ENCODE measurements at places on chromosomes 2 and 18.

DNA sequence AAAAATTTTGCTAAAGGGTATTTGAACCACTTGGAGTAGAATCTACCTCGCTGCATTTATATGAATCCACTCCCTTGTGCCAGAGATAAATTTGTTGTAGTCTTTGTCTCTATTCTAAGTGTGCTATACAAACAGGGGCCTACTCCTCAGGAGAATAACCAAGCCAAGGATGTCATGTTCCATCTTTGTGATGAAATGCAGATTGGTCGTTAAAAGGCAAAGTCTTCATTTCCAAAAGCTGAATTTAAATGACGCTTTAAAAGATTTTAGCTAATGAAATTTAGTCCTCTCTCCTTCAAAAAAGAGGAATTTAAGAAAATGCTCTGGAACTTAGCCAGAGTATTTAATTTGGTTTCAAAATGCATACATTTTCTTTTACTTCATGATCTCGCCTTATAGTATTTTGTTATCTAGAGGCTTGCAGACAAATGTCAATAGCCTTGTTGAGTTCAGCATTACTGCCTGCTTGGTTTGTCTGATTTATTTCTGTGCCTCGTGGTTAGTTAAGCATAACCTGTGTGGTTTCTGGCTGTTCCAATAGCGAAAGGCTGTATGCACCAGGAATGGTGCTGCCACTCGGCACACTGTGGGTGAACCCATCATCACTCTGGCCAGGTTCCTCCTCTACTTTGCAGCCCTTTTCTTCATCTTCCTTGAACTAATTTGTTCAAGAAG, 417.6 kb downstream of the ZNF521 start:
- no peak for DNase-seq

GRCh38 chr2:127706215-127706990, 5.1 kb downstream of the SFT2D3 start:
- no peak for DNase-seq

GRCh38 chr2:190786404-190787166, 94.0 kb upstream of the GLS start:
- DNase-seq = no peak

GRCh38 chr2:218964041-218964771, 4.7 kb downstream of the CDK5R2 start:
- no peak for DNase-seq

DNA sequence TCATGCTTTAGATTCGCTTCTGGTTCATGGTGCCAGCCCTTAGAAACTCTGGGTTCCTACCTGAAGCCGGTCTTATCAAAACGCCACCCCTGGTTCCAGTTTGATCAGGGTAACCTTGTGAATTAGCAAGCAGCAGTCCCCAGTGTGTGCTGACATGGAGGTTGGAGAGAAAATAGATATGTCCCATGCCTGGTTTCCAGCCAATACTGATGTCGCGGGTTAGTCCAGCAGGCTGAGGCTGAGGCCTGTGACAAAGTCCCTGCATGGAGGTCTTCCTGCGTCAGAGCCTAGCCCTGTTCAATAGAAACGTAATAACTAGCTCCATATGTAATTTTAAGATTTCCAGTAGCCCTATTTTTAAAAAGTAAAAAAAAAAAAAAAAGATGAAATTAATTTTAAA, 28.2 kb downstream of the LPIN1 start:
- DNase-seq = no peak

- DNase-seq = no peak
These were observed 44.9 kb downstream of the ZEB2 start for GRCh38 chr2:144475044-144475443.

GRCh38 chr2:218016810-218017209, 14.0 kb upstream of the TNS1 start:
- no peak for DNase-seq

DNA sequence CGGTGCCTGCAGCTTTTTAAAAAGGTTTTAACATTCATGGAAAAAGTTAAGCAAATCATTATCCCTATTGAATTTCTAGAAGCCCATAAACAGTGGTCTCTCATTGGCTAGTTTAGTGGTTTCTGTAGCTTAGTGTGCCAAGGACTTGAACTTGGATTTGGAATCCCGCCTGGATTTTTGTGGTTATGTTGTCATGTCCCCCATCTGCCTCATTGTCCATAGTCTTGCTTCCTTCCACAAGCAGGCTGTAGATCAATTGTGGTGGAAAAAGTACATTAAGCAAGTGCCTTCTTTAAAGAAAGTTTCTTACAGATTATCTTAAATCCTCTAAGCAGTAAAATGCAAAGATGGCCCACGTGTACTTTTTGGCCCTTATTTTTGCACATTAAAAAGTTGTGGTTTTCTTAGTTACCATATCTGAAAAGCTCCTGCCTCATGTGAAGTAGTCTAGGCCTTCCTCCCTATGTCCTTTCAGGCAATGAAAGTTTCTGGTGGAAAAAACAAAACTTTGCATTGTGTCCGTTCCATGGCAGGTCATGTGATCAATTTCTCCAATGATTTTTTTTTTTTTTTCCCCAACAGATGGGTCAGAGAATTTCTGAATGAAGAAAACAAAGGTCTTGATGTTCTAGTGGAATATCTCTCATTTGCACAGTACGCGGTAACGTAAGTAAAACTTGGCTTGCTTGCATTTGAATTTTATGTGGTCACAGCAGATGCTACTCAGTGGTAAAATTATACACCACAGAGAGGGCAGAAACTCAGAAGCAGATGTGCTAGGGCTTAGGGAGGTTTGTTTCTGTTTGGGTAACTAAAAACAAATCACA, 158.9 kb downstream of the PRPF40A start:
- no peak for DNase-seq

DNA sequence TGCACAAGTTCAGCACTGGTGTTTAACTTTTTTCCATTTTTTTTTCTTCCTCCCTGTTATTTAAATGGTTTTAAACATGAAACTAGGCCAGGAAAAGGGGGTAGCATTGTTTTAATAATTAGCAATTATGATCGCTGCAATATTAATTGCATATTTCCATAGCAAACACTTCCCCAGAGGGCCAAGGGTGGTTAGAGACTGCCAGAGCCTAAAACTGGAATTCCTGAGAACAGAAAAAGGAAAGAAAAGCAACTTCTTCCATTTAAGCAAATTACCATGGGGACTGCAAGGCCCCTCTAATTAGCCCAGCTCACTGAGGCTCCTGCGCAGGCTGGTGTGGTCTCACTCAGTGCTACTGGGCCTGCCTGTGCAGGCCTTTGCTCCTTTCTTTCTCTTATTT, 201.5 kb downstream of the SMAD2 start:
- no peak for DNase-seq

- no peak for DNase-seq
These were observed 221.6 kb downstream of the PIK3C3 start for GRCh38 chr18:42176599-42176998.

GRCh38 chr2:133976659-133977058, 277.2 kb upstream of the MGAT5 start:
- DNase-seq = no peak

- DNase-seq = no peak
These were observed 117.1 kb downstream of the RAD51AP2 start for GRCh38 chr2:17401096-17401495.

GRCh38 chr2:29066997-29067605, 7.2 kb downstream of the PCARE start:
- no peak for DNase-seq

- no peak for DNase-seq
These were observed 337.0 kb downstream of the RAD51AP2 start for GRCh38 chr2:17181051-17181752.

GRCh38 chr18:25288340-25288938, 63.5 kb downstream of the ZNF521 start:
- no peak for DNase-seq

GRCh38 chr2:172930871-172931255, 144.8 kb upstream of the MAP3K20 start:
- no peak for DNase-seq

GRCh38 chr2:151904807-151905206, 76.6 kb upstream of the ARL5A start:
- no peak for DNase-seq

GRCh38 chr2:21814588-21815149, 690.9 kb downstream of the TDRD15 start:
- no peak for DNase-seq

GRCh38 chr2:62604336-62604735, 98.3 kb upstream of the TMEM17 start:
- DNase-seq = no peak

Data from posterior cingulate gyrus (tissue), 11 donors.